GM23338 (cell line): ENCODE measurements at places on chromosomes 6 and 20. TPM values are rescaled to one million over a fixed set of nuclear protein-coding genes. Genes with fewer than 3 reads are reported as not detected.

DNA sequence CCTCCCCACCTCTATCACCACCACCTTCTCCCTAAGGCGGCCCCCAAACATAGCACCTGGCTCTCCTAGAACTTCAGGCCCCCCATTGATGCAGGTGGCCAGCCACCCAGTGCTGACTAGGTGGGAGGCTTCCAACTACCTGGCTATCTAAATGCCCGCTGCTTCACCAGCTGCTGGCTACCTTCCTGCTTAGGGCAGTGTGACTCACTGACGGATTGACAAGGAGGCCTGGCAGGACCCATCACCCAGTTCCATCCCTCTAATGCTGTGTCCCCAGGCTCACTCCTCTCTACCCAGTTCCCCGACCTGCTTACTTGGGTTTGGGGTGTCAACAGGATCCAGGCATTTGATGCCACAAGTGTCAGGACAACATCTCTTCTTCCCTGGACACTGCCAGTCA is 1.1 kb downstream of the SLPI start:
- no peak for DNase-seq

DNA sequence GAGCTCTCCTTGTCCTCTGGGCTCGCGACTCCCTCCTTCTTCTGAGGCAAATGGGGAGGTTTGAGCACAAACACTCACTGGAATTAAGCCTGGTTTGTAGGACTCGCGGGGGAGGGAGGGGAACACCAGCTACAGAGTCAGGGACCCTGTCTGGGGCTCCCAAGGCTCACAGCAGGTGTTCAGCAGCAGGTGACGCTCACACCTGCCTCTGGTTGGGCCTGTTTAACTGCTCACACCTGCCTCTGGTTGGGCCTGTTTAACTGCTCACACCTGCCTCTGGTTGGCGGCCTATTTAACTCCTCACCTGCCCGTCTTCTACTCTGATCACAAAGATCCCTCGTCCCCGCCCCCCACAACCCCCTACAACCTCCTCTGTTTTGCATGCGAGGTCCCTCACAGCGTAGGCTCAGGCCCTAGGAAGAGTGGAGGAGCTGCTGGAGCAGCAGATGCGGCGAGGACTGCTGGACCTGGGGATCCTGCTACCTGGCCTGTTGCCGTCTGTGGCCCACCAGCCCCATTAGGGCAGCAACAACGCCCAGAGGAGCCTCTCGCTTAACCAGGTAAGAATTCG is 181.9 kb downstream of the ERMARD start:
- no peak for DNase-seq

DNA sequence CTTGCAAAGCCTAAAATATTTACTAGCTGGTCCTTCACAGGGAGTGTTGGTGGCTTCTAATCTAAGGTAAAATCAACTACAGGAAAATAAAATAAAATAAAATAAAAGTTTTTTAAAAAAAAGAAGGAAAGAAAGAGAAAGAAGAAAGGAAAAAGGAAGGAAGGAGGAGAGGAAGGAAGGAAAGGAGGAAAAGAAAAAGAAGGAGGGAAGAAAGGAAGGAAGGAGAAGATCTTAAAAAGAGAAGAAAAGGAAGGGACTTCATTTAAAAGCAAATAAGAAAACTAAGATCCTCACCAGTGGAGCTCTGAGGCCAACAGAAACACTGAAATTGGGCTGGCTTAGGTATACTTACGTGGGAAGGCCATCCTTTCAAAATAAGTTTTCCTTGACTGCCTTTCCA is 178.4 kb downstream of the TSHZ2 start:
- no peak for DNase-seq

DNA sequence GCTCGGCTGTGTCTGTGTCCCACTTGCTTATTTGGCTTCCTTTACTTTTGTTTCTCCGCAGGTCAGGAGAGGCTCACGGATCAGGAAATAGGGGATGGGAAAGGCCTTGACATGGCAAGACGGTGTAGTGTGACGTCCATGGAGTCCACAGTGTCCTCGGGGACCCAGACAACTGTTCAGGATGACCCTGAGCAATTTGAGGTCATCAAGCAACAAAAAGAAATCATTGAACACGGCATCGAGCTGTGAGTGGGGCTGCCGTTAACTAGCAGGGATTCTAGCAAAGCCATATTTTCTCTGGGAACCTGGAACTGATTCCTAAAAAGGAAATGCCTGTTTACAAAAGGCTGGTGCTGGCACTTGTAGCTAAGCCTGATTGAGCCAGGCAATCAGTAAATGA is 54.4 kb downstream of the ARFGEF2 start:
- DNase-seq: no peak

GRCh38 chr20:40181676-40182075 is 507.4 kb downstream of the MAFB start:
- DNase-seq: no peak

- no peak for DNase-seq
Measured at GRCh38 chr6:99485395-99485773, 29.8 kb downstream of the USP45 start.

GRCh38 chr6:139251045-139251690 is 40.6 kb downstream of the TXLNB start:
- DNase-seq: no peak

DNA sequence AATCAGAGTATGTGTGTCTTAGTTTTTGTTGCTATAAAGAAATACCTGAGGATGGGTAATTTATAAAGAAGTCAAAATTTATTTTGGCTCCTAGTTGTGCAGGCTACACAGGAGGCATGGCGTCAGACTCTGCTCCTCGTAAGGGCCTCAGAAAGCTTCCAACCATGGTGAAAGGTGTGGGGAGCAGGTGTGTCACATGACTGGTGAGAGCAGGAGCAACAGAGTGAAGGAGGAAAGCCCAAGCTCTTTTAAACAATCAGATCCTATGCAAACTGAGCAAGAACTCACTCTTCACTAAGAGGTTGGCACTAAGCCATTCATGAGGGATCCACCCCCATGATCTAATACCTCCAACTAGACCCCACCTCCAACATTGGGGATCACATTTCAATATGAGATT is 1524.3 kb downstream of the HACE1 start:
- peak; percentile 10 for DNase-seq

GRCh38 chr20:57821935-57822334 is 112.1 kb upstream of the PMEPA1 start:
- DNase-seq: no peak

DNA sequence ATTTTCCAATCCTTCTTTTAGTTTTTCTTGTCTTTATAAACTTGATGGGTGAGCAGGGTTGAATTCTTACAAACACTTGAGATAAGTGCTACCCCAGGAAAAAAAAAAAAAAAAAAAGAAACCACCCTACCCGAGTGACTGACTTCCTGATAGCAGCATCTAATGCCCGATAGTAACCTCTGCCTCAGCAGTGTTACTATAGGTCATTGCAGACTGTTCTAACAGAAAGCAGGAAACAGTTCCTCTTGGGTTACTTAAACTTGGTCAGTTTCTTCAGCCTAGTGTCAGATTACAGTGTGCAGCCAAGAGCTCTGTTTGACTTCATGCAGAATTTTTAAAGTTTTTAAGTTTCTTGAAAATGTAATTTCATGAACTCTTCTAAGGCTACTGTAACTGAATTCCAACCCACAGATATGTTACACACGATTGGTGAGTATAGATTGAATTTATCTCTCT is 2.1 kb downstream of the MYLIP start:
- peak; percentile 80 for DNase-seq

GRCh38 chr6:130935978-130936377 is 108.8 kb downstream of the SMLR1 start:
- DNase-seq: no peak

DNA sequence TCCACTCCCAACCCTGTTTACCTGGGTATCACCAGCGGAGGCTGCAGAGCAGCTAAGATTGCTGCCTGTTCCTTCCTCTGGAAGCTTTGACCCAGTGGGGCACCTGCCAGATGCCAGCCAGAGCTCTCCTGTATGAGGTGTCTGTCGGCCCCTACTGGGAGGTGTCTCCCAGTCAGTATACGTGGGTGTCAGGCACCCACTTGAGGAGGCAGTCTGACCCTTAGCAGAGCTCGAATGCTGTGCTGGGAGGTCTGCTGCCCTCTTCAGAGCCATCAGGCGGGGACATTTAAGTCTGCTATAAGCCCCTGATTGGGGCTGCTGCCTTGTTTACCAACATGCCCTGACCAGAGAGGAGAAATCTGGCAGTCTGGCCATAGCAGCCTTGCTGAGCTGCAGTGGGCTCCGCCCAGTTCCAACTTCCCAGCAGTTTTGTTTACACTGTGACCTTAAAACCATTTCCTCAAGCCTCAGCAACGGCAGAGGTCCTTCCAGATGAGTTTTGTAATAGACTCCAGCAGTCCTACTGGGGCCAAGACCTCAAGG is 2.8 kb downstream of the RAET1E start:
- DNase-seq: peak; percentile 45

Gene SUMO4
- 0.74 and 1.9 TPM in 2 replicates for total RNA-seq

Gene KIZ
- 63.6 and 87.7 TPM in 2 replicates for total RNA-seq

Gene BACH2
- total RNA-seq: 3.3 and 5.7 TPM in 2 replicates

Gene ZNF217
- 76.7 and 78.0 TPM in 2 replicates for total RNA-seq

Gene C6orf118
- total RNA-seq: 0.35 and 0.50 TPM in 2 replicates

Gene CTAGE9
- 0.10 TPM in 1 of 2 replicates, not detected in the other for total RNA-seq

Gene NMBR
- total RNA-seq: not detected in 2 replicates

Gene PTCRA
- total RNA-seq: not detected in 2 replicates

Gene C6orf163
- total RNA-seq: 2.3 and 3.1 TPM in 2 replicates

Gene ADGB
- not detected in 2 replicates for total RNA-seq

Gene LPIN3
- 8.4 and 9.7 TPM in 2 replicates for total RNA-seq

Gene CALHM4
- not detected in 2 replicates for total RNA-seq
